Stimulated activated memory B cell treated with anti-CD40 and anti-IgM and Interleukin-4, amounts not matched to agents 10 μg/mL and 1 μg/mL and 100 μg/mL, for 72 hours (primary cell): ENCODE measurements at places on chromosomes 11 and 22.

DNA sequence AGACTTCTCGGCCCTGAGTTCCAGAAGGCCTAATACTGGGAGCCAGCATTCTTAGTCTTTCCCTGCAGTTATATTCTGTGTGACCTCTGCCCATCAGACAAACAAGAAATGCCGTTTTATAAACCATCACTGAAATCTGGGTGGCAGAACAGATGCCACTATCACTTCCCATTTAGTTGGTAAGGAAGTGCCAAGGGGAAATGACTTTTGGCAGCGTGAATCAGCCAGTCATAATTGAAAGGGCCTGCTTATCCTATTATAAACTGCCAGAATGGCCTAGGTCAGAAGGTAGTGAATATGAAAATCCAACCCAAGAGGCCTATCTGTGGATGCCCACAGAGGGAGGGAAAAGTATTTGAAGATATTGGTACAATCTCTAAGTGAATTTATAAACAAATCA lies 646.8 kb upstream of the CCDC90B start:
- ATAC-seq: no peak

- ATAC-seq: no peak
These were observed 99.0 kb downstream of the FAR1 start for GRCh38 chr11:13767471-13767870.

GRCh38 chr11:15213471-15214231 lies 98.9 kb downstream of the INSC start:
- ATAC-seq: no peak

DNA sequence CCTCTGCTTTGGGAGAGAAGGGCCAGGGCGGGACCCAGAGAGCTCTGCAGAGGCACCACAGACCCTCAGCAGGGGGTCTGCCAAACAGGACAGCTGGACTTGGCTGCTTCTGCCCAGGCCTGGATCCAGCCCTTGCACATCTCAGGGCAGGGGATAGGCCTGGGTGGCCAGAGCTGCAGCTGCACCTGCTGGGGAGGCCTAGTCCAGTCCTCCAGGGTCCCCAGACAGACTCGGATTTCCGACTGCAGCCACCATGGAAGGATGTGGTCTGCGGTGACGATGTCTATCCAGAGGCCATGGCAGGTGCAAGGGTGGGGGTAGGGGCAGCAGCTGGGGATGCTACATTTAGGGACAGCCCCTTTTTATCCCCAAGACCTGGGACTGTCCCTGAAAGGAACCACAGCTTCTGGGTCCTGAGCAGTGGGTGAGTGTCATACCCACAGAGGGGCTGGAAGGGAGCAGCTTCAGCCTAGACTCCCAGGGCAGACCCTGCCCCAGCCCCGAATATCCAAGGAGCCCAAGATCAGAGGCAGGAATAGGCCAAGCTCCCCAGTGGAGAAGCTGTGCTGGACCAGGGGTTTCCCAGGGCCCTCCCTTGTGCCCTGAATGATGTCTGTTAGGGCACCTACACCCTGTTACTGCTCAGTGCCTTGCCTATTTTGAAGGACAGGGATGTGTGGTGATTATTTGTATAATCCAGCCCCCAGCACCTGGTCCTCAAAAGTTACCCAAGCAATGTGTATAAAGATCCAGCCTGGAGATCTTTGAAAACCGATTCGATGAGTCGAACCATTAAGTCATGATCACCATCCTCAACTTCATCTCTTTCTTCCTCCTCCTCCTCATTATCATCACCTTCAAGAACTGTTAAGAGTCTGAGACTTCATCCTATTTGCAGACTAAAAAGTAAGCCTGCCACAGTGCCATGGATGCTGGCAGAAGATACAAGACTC lies 2.5 kb upstream of the IGLL5 start:
- peak; percentile 91 for ATAC-seq

DNA sequence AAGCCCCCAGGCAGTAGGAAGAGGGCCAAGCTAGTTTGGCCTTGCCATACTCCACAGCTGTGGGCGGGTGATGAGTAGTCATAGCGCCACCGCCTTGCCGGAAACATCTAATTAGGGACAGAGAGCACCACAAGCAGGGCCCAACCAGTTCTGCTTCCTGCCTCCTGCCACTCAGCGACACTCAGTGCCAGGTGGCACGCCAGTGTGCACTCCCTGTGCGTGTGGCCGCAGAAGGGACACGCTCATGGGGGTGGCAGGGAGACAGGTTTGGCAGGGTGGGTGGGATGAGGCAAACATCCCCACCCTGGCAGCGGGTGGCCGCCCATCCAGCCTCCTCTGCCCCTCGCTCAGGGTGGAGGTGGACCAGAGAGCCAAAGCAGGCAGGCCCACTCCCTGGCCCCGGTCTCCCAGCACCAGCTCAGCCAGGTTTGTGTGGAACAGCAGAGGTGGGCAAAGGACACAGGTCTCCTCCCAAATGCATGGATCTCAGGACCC lies 4.9 kb downstream of the OVOL1 start:
- peak; percentile 94 for ATAC-seq

DNA sequence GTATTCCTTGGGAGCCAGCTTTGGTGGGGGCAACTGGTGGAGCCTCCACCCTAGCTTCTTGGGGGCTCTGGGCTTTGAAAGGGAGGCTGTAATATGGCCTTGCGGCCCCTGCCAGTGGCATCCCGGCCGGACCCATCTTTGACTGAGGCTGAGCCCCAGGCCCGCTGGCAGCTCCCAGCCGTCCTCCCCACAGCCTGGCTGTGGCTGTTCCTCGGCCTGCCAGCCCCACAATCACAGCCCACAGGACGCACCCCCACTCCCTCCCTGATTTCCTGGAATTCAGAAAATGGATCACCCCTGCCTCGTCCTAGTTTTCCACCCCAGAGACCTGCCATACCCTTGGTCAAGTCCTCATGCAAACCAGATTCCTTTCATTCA lies 23.2 kb downstream of the SERPINH1 start:
- no peak for ATAC-seq

DNA sequence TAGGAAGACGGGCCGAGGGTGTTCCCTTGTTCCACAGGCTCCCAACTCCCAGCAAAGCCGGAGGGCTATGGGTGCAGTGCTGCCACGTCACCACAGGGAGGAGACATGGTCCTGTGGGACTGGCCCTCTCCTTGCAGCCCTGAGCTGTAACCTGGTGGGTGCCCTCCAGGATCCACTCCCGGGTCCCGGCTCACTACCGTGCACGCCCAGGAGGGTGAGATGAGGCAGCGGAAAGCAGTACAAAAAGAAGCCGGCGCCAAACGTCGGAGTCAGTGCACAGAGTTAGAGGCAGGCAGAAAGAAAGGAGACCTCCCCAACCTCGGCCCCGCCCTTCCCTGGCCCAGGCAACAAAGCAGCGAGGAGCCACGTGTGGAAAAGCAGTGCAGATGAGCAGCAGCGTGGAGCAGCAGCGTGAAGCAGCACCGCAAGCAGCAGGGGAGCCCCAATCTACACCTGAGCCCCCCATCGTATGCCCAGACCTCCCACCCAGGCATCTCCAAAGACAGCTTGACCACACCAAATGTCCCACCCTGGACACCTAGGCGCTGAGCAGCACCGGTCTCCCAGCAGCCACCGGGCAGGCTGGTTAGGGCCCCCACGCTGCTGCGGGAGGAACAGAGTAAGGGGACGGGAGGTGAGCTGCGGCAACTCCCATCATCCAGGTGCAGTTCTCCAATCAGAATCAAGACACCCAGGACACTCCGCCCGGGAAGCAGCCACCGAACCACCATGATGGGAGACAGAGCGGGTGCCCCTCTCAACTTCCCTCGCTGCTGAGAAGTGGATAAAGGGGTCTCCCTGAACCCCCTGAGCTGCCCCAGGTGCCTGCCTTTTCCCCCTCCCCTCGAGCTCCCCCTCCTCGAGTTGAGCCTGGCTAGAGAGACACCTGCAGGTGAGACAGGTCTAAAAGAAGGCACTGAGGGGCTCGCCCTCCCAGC lies 28.8 kb downstream of the IGSF9B start:
- ATAC-seq: peak; percentile 62

GRCh38 chr11:11876458-11876857 lies 34.7 kb downstream of the USP47 start:
- ATAC-seq: no peak

GRCh38 chr11:65766535-65766934 lies 14.2 kb downstream of the AP5B1 start:
- ATAC-seq: no peak

GRCh38 chr22:44196731-44197131 lies 16.0 kb downstream of the PARVG start:
- no peak for ATAC-seq

DNA sequence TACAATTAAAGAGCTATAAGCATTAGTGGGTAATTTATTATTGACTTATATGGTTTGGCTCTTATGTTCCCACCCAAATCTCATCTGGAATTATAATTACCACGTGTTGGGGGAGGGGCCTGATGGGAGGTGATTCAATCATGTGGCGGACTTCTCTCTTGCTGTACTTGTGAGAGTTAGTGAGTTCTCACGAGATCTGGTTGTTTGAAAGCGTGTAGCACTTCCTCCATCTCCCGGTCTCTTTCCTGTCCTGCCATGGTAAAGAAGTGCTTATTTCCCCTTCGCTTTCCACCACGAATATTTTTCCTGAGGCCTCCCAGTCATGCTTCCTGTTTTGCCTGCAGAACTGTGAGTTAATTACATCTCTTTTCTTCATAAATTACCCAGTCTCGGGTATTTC lies 28.1 kb upstream of the CHORDC1 start:
- ATAC-seq: no peak

DNA sequence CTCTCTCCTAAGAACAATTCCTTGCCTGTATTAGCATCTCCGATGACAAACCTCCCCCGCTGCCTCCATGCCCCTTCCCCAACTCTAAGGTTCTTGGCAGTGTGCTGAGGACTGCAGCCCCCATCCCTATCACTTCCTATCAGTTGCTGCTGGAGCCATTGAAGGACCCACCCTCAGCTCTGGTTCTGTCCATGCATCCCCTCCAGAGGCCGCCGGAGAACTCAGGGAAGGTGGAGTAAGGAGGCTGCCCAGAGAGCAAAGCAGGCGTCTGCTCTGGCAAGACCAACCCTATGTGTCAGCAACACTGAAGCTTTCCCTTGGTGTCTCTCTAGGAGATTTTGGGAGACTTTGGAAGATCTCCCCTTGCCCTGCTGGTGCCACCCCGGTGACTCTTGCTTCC lies 1139.5 kb downstream of the TBC1D22A start:
- no peak for ATAC-seq

DNA sequence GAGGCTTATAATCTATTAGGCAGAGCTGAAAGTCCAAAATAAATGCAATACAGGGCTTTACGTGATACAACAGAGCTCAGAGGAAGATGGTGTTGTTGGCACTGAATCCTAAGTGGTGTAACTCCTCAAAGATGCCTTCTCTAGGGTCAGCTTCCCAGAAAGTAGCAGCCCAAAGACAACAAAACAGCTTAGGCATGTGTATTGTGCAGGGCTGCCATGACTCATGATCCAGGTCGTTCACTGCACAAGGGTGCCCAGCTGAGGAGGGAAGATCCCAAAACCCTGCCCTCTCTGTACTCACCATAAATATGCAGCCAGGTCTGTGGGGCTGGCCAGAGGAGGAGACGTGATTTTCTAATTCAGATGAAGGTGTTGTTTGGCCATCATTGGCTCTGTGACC lies 59.4 kb upstream of the NNMT start:
- ATAC-seq: no peak

DNA sequence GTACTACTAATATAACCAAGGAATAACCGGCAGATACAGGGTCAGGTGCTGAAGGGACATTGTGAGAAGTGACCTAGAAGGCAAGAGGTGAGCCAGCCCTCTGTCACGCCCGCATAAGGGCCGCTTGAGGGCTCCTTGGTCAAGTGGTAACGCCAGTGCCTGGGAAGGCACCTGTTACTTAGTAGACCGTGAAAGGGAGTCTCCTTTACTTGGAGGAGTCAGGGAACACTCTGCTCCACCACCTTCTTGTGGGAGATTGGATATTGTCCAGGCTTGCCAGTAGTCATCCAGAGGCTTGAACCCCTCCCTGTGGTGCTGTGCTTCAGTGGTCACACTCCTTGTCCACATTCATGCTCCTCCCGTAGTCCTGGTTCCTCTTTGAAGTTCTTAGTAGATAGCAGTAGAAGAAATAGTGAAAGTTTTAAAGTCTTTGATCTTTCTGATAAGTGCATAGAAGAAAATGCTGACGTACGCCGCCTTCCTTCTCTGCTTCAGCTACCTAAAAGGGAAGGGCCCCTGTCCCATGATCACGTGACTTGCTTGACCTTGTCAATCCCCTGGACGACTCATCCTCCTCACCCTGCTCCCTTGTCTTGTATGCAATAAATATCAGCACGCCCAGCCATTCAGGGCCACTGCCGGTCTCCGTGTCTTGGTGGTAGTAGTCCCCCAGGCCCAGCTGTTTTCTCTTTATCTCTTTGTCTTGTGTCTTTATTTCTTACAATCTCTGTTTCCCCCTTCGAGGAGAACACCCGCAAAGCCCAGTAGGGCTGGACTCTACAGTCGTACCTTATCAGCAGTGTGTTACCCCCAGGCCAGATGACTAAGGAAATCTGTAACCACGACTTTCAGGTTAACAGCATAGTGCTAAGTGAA lies 6.1 kb downstream of the NUP50 start:
- no peak for ATAC-seq

- ATAC-seq: no peak
These were observed 11.2 kb downstream of the ROBO4 start for GRCh38 chr11:124886476-124886875.

GRCh38 chr22:22815397-22816170 lies 72.0 kb upstream of the IGLL5 start:
- no peak for ATAC-seq

- ATAC-seq: peak; percentile 11
These were observed 337 bp downstream of the RPLP2 start for GRCh38 chr11:810040-810567.

DNA sequence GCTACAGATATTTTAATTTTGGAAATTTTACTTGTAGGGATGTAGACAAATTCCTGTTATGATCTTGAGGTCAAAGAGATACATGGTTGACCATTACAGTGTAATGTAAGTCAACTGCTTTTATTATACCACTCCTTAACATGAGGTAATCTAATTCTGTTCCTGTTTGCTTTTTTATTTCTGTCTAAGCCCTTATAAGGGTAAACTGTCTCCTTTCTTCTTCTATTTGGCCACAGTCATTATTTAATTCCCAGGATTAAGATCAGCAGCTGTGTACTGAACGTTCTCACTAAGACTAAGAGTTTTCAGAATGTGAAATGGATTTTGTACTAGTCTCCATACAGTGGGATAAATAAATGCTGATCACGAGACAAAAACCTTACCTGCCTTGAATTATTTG lies 32.8 kb downstream of the C2CD3 start:
- no peak for ATAC-seq

GRCh38 chr11:71551711-71552110 lies 3.5 kb downstream of the KRTAP5-9 start:
- peak; percentile 58 for ATAC-seq
